ENCODE measurements at places on chromosomes 12 and 14.

- DNase-seq, result no peak
Observed at GRCh38 chr12:96889273-96889933, 17.7 kb upstream of the NEDD1 start.

DNA sequence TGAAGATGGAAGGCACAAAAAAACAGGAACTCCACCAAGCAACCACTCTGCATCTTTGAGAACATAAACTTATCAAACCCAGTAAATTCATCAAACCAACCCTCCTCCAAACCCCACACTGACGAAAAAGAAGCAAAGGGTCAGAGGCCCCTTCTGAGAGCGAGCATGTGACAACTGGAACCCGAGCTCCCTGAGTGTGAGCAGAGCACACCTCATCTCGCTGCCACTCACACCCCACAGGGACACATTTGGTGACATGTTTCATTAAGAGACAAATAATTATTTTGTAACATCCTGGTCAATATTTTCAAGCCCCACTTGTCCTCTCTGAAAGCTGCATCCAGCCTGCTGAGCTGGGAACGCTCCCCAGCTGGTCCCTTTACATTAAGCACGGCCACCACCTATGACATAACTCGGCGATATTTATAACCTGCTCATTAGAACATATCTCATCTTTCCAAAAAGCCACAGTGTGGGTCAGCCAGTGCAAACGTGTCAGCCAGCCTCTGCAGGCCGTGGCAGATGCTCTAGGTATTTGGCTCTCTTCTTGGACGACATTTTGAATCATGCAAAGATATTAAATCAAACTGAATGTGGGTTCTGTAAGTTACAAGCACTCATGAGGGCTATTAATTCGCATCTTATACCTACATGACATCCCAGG lies 120.1 kb downstream of the TTC7B start:
- DNase-seq, result no peak

DNA sequence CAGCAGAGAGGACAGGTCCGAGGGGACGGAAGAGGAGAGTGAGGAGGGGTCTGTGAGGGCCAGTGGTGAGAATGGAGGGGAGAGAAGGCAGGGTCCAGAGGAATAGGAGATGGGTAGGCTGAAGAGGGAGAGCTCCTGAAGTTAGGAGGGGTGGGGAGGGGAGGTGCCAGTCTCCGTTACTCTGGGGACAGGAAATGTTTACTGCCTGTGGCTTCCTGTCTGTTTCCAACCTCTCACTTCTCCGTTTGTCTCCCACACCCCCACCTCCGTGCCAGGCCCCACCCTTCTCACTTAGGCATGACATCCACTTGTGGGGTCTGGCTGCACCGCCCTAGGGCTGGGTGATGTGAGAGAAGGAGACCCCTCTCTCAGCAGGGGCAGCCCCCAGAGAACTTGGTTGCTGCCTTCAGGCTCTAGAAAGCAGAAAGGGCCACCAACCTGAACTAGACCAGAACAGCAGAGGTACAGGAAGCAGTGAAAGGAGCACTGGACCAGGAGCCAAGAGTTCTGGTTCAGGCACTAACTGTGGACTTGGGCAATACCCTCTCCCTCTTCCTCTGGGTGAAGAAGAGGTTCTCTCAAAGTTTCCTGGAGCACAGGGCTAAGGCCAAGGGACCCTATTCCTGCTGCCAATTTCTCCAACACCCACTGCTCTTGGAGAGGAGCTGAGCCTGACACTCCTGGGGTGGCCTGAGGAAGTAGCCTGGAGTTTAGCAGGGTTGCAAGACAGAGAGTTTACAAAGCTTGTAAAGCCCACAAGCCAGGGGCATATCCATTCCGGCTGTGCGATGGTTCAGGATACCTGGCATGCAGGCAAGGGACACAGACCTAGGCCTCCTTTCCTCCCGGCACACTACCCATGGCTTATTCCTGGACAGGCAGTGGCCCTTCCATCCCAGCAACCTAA lies 5.5 kb downstream of the ITGA5 start:
- no peak for DNase-seq

DNA sequence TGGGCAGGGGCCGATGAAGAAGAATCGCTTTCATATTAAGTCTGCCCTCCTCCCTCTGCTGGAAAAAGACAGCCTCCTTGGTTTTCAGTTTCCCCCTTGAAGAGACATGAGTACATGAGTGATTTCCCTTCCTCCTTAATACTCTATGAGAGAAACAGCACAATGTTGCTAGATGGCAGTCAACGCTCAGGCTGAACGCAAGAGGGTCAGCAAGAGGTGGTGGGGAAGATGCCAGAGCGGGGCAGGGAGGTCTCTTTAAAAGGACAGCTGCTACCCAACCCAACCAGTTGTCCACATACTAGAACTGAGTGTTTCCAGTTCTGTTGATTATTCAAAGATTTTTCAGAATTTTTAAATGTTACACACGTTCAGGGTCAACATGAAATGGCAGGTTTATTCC lies 22.8 kb downstream of the CRACR2A start:
- no peak for DNase-seq

GRCh38 chr14:74897642-74898041 lies 15.9 kb downstream of the DLST start:
- no peak for DNase-seq

- no peak for DNase-seq
Observed at GRCh38 chr12:85369365-85370154, 89.5 kb downstream of the ALX1 start.

GRCh38 chr12:57133916-57134315 lies 5.6 kb downstream of the LRP1 start:
- no peak for DNase-seq

DNA sequence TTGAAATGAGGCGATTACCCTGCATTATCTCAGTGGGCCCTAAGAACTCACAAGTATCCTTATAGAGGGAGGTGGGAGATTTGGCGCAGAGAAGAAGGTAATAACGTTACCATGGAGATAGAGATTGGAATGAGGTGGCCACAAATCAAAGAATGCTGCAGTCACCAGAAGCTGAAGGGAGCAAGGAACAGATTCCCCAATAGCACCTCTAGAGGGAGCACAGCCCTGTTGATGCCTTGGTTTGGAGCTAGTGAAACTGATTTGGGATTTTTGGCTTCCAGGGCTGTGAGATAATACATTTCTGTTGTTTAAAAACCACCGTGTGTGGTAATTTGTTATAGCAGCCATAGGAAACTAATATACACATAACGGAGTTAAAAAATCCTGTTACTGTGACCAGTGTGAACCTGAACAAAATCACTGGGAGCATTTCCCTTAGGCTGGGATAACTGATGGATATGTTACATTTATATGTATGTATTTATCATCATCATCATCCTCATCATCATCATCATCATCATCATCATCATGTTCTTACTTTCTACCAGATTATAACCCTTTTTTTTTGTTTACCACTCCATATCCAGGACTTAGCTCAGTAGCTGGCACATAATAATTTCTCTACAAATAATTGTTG lies 100.3 kb downstream of the LIN7A start:
- no peak for DNase-seq

- no peak for DNase-seq
Observed at GRCh38 chr12:26719852-26720251, 113.1 kb downstream of the ITPR2 start.

DNA sequence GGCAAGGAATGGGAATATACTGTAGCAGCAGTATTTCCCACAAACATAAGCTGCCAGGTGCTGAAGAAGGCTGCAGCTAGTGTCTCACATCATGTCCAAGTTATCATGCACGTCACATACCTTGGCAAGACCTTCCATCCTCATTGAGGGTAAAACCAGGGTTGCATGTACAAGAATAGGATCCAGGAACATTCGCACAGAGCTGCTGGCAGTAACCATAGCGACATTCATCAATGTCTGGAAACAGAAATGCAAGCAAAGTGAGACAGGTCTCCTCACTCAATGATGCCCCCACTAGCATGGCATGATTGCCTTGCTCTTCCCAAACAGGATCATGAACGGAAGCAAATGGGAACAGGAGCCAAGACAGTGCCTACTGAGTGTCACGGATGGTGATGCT lies 23.8 kb upstream of the TC2N start:
- DNase-seq, result no peak

DNA sequence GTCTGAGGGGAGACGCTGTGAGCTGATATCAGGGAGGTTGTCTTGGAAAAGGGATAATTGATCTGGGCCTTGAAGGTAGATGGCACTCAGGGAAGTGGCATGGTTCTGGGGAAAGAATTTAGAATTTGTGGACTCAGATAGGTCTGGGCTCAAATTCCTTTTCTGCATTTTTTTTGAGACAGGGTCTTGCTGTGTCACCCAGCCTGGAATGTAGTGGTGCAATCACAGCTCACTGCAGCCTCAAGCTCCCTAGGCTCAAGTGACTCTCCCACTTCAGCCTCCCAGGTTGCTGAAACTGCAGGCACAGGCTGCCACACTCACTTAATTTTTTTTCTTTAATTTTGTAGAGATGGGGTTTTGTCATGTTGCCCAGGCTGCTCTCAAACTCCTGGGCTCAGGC lies 98.1 kb upstream of the NCOR2 start:
- no peak for DNase-seq

DNA sequence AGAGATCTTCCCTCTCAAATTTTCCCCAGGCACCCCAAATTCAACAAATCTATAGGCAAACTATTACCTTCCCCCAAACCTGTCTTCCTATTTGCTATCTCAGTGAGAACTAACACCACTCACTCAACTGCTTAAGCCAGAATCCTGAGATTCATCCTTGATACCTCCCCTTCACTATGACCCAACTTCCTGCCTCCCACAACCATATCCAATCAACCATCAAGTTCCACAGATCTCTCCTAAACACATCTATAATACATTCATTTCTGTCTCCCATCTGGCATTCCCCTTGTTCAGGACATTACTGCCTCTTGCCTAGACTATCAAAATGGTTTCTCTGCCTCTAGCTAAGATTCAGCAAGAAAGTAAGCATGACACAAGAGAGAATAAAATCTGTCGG lies 21.3 kb downstream of the YAF2 start:
- DNase-seq, result no peak

DNA sequence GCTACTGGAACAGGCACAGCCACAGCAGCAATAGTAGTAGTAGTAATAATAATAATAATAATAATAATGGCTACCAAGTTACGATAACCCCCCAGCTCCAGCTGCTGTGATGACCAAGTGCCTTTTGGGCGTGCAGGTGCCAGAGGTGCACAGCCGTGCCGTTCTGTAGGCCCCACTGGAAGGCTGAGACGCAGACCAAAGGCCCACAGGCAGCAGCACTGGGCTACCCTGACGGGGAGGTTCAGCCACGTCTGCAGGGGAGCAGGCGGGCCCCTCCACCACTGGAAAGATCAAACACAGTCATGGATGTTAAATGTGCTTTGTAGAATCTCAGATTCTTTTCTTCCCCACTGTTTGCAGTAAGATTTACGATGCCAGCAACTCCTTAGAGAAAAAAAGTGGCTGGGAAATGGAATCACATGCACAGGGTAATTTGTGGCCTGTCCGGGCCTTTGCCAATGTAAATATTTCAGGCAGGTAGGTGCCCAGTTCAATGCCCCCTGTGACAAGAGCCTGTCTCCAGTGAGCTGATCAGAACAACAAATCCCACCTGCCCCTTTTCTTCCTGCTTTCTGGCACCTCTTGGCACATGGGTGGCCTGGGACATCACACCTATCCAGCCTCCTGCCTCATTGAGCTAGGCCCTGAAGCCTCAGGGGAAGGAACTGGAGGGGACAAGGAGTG lies 32.6 kb downstream of the CCDC85C start:
- DNase-seq, result no peak

GRCh38 chr12:85504164-85504563 lies 224.1 kb downstream of the ALX1 start:
- DNase-seq, result no peak

DNA sequence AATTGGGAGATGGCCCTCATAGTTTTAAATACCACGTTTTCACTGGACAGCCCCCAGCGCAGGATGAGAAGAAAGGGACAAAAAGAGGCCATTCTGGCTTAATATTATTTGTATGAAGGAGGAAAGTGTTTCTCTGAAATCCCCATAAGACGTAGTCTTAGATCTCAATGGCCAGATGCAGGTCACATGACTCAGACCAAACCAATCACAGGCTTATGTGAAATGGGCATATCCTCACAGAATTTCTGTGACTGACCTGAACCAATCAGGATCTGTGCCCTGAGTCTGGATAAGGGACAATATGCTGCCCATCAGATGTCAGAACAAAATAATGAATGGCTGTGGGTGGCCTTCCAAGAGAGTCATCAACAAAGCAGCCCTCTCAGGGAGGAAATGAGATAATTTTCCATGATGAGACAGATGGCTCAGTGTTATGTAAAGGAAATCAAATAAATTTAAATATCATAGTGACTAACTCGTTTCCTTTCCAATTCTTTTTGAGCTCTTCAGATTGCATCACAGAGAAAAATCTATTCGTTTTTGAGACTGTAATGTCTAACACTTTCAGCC lies 1009.5 kb upstream of the TMEM132C start:
- DNase-seq, result no peak

- DNase-seq, result no peak
Observed at GRCh38 chr12:112275207-112275606, 107.0 kb downstream of the HECTD4 start.

- DNase-seq, result no peak
Observed at GRCh38 chr12:40969796-40970195, 218.3 kb upstream of the PDZRN4 start.

- no peak for DNase-seq
Observed at GRCh38 chr12:64833928-64834327, 9.5 kb downstream of the TBC1D30 start.

DNA sequence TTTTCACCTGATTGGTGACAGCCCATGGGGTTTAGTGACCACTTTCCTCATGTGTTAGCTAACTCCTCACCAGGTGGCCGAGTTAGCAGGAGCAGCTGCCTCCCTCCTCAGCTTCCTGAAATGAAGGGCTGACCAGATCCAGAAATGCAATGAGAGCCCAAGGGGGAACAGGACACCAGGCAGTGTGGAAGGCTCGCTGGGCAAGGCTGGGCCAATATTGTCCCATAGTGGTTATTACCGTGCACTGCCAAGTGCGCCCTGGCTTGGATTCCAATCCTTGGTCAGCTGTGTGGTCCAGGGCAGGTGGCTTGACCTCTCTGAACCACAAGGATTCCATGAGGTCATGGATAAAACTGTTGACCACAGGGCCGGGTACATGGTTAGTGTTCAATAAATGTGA lies 3.6 kb upstream of the HSPB8 start:
- DNase-seq, result no peak

GRCh38 chr14:77421201-77421600 lies 2.1 kb downstream of the NOXRED1 start:
- no peak for DNase-seq

- no peak for DNase-seq
Observed at GRCh38 chr12:16949371-16949770, 343.4 kb upstream of the LMO3 start.

Data from cortex of kidney (tissue), 1 donor.